ENCODE measurements at places on chromosomes 12 and 14. TPM values are rescaled to one million over a fixed set of nuclear protein-coding genes. Genes with fewer than 3 reads are reported as not detected.

NIN gene
- 31.0 TPM for total RNA-seq

LETMD1 gene
- total RNA-seq, result 52.1 TPM

SYCP3 gene
- total RNA-seq, result not detected

KICS2 gene
- total RNA-seq, result 5.7 TPM

ARMH4 gene
- 10.0 TPM for total RNA-seq

TAS2R10 gene
- total RNA-seq, result not detected

TMTC3 gene
- 17.6 TPM for total RNA-seq

ZFP36L1 gene
- 233 TPM for total RNA-seq

DNA sequence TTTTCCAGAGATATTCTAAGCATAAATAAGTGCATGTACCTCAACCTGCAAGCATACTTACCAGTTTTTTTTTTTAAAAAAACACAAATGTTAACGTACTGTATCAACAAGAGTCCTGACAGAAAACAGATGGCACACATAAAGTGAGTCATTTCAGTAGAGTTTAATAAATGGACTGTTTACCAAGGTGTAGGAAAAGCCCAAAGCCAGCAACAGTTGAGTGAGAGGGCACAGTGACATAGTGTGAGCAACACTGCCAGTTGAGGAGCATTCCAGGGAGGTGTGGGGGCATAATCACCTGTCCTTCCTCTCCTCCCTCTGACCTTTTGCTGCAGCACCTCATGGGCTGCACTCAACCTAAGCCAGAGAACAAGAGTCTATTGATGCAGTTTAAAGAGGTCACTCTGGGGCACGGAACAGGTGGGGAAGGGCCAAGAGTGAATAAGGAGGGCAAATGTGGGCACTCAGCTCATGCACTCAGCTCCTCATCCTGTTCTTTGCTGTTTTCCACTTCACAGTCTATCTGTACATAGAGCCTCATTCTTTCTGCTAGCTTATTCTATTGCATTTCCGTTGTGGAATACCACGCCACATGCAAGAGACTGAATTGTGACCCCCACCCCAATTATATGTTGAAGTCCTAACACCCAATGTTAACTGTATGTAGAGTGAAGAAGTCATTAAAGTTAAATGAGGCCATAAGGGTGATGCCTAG lies 29.3 kb downstream of the DHRS2 start:
- DNase-seq, result no peak
- no peak overlapping the region for H3K27ac ChIP-seq
- H3K27me3 ChIP-seq, result no peaks in the 10 kb centered on the region
- no peaks in the 10 kb centered on the region for H3K4me1 ChIP-seq
- no peak overlapping the region for H3K4me3 ChIP-seq
- no peaks in the 10 kb centered on the region for H3K36me3 ChIP-seq

- no peak overlapping the region for H3K4me3 ChIP-seq
- no peaks in the 10 kb centered on the region for H3K27me3 ChIP-seq
- H3K27ac ChIP-seq, result no peak overlapping the region
- no peaks in the 10 kb centered on the region for H3K36me3 ChIP-seq
- DNase-seq, result no peak
Observed at GRCh38 chr12:79344855-79345847, 345.6 kb downstream of the PAWR start.

DNA sequence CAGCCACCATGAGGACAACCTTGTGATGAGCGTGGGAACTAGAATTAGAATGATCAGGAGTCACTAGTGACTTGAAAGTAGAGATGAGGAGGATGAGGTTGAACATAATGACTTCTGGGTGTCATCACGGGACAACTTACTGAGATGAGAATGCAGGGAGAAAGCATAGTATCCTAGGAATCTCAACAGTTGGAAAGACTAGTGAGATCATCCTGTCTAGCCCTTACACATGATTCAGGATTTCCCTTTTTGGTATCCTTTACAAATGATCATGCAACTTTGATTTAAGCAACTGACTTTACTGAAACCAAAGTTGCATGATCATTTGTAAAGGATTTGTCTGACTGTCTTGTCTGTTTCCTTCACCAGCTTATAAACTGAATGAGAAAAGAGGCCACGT lies 51.8 kb upstream of the HIF1A start:
- no peaks in the 10 kb centered on the region for H3K36me3 ChIP-seq
- H3K27ac ChIP-seq, result no peak overlapping the region
- H3K4me1 ChIP-seq, result no peaks in the 10 kb centered on the region
- no peaks in the 10 kb centered on the region for H3K27me3 ChIP-seq

DNA sequence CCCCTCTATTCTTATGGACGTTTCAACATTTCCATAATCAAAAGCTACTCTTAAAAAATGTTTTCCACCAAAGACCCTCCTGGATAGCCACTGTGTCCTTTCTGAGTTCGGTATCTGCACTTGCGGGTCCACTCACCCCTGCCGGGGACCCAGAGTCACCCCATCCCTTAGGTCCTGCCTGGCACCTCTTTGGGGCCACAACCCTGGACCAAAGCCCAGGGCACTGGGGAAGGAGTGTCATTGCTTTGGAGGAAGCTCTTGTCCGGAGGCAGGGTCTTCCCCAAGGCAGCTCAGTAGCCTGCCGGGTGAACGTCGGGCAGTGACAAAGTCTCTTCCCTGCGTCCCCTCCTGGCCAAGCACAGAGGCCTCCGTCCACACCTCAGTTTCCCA lies 129.6 kb downstream of the RFLNA start:
- DNase-seq, result no peak
- peaks cover 22% of the 10 kb centered on the region for H3K4me1 ChIP-seq
- peak overlapping the region; percentile 99 for H3K27ac ChIP-seq
- H3K27me3 ChIP-seq, result no peaks in the 10 kb centered on the region
- H3K36me3 ChIP-seq, result peaks cover 17% of the 10 kb centered on the region
- no peak overlapping the region for H3K4me3 ChIP-seq

DNA sequence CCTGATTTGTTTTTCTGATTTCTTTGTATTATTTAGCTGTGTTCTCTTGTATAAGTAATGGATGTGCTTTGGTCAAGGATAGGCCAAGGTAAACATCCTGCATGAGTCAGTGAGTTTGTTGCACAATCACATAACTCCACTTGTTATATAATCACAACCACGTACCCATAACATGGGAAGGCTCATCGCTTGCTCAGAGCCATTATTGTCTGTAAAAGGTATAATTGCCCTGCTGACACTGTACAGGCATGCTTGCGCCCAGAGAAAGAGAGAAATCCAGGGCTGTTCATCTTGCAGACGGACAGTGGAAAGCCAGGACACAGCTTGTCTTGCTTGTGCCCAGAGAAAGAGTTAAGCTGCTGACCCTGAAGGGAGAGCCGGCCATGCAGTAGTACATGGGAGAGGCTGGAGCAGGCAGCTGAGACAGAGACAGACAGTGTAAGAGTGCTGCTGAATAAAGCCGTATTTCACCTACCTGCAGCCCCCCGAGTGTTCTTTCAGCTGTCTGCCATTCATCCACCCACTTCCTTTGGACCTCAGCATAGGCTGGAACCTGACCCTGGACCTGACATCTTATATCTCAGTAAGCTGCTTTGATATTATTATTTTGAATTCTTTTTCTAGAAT lies 174.7 kb upstream of the DAAM1 start:
- H3K27me3 ChIP-seq, result no peaks in the 10 kb centered on the region
- no peak overlapping the region for H3K4me3 ChIP-seq
- H3K4me1 ChIP-seq, result no peaks in the 10 kb centered on the region
- H3K27ac ChIP-seq, result no peak overlapping the region
- no peaks in the 10 kb centered on the region for H3K36me3 ChIP-seq

DNA sequence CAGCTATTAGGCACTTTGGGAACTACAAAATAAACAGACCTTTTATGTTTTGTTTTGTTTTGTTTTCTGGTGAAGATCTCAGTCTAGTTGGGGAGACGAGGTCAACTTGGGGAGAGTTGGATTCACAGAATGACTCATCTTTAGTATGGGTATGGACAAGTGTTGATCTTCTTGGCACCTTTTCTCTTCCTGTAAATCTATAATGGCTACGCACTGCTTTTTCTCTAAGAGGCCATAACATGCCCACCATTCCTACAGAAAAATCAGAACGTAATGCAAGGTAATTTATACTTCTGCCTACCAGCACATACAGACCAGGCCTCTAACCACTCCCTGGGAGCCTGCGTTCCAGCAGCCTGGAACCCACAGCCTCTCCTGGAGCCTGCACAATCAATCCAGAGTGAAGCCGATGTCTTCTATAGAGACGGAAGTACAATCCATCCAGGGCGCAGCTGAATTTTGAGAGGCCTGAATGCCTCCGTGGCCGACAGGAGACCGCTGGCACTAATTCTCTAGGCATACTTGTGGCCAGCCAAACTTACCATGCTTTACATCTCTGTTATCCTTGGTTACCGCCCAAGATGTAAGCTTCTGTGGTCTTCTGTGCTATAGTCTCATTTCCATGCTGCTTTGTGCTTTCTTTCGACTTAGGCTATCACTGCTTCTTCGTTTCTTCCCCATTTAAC lies 717 bp downstream of the PPHLN1 start:
- H3K27me3 ChIP-seq, result no peaks in the 10 kb centered on the region
- peaks cover 30% of the 10 kb centered on the region for H3K4me1 ChIP-seq
- H3K36me3 ChIP-seq, result peaks cover 4% of the 10 kb centered on the region
- no peak for DNase-seq
- peak overlapping the region; percentile 89 for H3K27ac ChIP-seq
